ENCODE measurements at places on chromosomes 13 and 19. TPM values are rescaled to one million over a fixed set of nuclear protein-coding genes. Genes with fewer than 3 reads are reported as not detected.
A peak's percentile ranks its signal among the peaks of the same experiment; 100 is the strongest.

GRCh38 chr13:113562085-113562749, 22.3 kb upstream of the TFDP1 start:
- DNase-seq = peak; percentile 80

DNA sequence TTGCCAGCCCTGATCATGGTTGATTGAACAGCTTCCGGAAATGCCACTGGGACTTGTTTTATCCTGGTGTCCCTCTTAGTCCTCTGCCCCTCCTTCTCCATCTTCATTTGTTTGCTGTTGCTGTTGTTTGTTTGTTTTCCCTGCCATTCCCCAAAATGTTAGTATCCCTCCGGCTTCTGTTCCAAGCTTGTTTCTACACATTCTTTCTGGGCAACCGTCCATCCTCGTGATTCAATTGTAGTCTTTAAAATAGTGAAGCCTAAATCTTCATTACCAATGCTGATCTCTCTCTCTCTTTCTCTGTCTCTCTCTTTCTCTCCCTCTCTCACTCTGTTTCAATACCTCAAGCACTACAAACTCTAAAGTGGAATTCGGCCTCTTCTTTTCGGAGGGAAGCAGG, 649.3 kb upstream of the ARGLU1 start:
- DNase-seq = no peak

GRCh38 chr19:20278342-20278741, 111.3 kb downstream of the ZNF486 start:
- DNase-seq = peak; percentile 71

DNA sequence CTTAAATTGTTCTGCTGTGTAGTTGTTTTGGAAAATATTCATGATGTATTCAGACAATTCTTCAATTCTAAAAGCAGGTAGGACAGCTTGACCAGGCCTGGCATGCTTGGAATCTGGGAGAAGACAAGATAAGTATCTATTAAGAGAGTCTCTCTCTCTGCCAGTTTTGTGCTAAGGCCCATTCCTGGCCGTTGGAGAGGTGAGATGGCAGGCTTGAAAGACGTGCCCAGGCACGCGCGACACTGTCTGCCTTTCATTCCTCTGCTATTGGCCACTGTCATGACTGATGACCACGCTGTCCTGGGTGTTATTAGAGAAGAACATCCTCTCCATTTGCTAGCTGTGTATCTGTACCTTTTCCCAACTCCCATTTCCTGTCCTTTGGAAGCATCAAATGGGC, 90.3 kb downstream of the LHFPL6 start:
- no peak for DNase-seq

- DNase-seq = no peak
These were observed 168.5 kb upstream of the FREM2 start for GRCh38 chr13:38518328-38518727.

DNA sequence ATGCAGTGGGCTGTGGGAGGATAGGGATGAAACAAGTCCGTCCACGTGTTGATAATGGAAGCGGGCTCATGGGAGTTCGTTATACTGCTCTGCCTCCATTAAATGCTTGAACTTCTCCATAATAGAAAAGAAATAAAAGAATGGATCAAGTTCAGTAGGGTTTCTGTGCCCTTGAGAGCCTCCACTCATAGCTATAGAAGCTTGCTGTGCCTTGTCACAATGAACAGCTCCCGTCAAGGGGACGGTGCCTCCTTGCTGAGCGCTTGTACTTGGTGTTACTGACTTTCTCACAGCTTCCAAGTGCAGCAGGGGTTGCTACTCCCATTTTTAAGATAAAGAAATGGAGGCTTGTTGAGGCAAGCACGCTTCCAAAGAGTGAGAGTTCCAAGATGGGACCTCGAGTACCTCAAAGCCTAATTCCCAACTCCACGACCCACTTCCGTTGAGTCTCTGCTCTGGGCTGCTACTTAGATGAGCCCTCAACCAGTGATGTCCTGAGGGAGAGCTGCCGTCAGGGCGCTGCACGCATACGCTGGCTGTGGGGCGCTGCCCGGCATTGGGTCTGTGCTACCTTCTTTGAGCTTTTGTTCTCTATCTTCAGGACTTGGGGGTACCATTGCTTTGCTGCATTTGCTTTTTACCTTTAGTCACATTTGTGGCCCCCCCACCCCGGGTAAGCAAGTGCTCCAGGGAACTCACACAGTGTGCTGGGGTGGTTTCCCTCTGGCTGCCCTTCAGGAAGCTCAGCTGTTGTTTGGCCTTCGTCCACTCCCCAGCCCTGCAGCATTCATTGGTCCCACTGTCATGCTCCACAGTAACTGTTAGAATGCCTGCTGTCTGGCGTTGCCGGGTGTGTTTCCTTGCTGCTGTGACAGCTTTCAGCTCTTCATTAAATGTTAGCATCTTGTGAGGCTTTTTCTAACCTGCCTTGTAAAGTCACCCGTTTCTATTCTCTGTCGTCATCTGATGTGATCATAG, 9.5 kb downstream of the SNRNP70 start:
- DNase-seq = peak; percentile 25

The CD70 gene
- 0.20 TPM for polyA plus RNA-seq

The ZNF578 gene
- 1.3 TPM for polyA plus RNA-seq

Measured in GM23248 (cell line).